ENCODE measurements at places on chromosomes 1 and 21.

DNA sequence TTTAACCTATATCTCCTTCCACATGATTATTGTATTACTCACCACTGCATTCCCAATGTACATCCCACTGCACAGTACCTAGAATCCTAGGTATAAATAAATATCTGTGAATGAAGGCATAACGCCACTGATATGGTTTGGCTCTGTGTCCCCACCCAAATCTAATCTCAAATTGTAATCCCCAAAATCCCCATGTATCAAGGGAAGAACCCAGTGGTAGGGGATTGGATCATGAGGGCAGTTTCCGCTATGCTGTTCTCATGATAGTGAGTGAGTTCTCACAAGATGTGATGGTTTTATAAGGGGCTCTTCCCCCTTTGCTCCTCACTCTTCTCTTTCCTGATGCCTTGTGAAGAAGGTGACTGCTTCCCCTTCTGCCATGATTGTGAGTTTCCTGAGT lies 599.0 kb upstream of the ADGRL2 start:
- no peak for DNase-seq

GRCh38 chr1:185808631-185809030 lies 74.4 kb downstream of the HMCN1 start:
- DNase-seq, result no peak

- DNase-seq, result no peak
Observed at GRCh38 chr1:107949467-107950253, 15.3 kb downstream of the VAV3 start.

- no peak for DNase-seq
Observed at GRCh38 chr1:64122588-64122987, 80.8 kb upstream of the UBE2U start.

- no peak for DNase-seq
Observed at GRCh38 chr1:36652586-36652985, 169.9 kb upstream of the CSF3R start.

GRCh38 chr1:162193815-162194214 lies 124.3 kb downstream of the NOS1AP start:
- no peak for DNase-seq

- no peak for DNase-seq
Observed at GRCh38 chr1:204076891-204077290, 4.0 kb downstream of the SOX13 start.

DNA sequence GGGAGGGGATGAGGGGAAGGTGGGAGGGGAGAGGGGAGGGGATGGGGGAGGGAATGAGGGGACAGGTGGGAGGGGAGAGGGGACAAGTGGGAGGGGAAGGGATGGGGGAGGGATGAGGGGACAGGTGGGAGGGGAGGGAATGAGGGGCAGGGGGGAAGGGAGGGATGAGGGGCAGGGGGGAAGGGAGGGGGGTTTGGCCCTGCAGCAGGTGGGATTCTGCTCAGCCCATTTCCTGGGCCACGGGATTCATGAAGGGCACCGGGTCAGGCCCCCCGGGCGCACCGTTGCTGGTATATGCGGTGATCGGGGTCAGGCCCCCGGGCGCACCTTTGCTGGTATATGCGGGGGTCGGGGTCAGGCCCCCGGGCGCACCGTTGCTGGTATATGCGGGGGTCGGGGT lies 15.1 kb upstream of the SAMD11 start:
- DNase-seq, result no peak

DNA sequence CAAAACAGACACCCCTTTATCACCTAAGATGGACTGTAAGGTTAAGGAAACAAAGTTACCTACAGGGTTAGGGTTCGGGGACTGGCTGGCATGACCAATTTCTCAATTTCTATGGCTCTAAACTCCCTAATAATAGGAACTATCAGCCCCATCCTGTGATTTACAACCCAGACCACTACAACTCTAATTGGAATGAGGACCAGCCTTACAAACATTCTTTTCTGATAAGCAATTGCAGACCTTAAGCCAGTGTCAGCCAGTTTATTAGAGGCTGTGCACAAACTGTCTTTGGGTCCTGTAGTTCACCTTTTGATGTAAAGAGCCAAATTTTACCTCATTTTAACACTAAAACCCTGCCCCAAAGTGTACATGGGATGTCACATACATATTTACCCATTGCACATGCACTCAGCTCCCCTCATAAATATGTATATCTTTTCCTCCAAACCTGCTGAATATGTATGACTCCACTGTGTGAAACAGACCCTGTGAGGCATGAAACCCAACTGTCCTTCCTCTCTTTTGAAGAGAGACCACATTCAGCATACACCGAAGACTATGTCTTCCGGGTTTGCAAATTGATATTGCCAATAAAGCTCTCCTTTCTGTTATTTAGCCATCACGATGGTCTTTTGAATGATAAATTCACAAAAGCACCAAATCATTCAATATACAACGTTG lies 7.3 kb upstream of the APP start:
- DNase-seq, result no peak

DNA sequence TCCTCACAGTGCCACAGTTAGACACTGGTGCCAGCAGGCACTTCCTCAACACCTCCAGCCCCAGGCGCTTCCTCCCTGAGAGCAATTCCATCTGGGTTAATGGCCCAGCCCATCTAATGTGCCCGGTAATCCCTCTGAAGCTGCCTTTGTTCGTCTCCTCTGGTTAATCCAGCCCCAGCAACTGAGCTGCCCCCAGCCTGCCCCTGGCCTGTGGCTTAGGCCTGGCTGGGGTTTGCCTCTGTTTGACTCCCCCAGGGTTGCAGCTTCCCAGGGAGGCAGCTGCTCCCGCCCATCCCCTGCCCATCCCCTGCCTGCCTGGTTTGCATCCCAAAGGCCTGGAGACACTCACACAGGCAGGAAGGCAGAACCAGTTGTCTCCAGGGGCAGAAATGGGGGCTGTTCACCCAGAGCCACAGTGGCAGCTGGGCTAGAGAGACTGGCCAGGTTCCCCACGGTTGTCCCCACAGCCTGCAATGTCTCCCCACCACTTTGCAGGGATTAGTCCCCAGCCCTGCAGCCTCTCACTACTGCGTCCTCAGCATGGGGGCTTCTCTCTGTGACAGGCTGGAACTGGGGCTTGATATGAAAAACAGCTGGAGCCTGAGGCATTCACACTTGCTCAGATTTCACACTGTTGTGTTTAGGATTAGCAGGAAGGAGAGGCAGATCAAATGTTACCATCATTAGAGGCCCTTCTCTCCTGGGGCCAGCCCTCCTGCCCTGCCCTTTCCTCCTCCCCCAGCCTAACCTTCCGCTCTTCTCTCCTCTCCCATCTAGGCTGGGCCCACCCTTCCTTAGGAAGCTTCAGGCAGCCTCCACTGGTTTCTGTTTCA lies 120.2 kb downstream of the TLR5 start:
- DNase-seq, result no peak

DNA sequence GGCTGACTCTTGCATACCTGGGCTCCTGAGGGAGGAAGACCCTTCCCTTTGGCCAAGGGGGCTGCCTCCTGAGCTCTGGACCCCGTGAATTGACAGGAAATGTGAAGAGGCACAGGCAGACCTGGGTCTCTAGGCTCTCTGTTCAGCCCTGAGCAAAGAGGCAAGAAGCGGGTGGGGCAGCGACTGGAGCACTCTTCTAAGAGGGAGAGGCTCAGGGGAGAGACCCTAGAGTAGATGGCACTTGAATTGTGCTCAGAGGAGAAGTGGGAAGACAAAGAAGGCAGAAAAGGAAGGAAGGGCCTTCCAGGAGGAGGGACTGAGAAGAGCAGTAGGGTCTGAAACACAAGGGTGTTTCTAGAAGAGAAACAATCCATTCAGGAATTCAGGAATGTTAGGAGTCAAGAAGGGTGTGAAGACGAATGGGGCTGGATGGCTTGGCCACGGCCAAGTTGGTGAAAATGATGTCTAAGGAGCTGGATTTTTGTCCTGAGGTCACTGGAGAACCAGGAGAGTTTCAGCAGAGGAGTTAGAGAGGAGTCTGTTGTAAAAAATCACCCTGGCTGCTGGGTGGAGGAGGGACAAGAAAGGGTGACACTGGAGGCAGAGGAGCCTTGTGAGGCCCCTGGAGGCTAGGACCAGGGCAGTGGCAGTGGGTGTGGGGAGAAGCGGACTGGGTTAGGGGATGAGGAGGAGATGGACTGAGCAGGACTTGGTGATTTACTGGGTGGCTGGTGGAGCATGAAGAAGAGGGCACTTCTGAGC lies 5.3 kb downstream of the TIE1 start:
- no peak for DNase-seq

GRCh38 chr1:20184481-20184900 lies 1.4 kb upstream of the UBXN10 start:
- DNase-seq, result no peak

DNA sequence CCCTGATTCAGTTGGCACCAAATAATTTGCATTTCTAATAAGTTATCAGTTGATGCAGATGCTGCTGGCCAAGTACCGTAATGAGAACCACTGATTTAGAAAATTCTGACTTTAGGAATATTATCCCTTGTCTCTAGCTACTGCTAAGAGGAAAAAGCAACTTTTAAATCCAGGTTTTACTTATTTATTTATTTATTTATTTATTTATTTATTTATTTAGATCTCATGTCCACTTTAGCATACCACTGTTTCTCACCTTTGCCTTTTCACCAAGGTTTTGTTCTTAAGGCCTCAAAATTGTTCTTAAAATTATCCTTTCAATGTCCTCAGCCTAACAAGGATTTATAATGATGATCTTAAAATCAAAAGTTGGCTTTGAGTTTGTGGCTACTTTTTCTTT lies 8.7 kb upstream of the CYYR1 start:
- no peak for DNase-seq

GRCh38 chr21:15204140-15204969 lies 139.6 kb upstream of the NRIP1 start:
- no peak for DNase-seq

GRCh38 chr1:182615468-182616129 lies 11.4 kb upstream of the RGS16 start:
- peak; percentile 25 for DNase-seq

DNA sequence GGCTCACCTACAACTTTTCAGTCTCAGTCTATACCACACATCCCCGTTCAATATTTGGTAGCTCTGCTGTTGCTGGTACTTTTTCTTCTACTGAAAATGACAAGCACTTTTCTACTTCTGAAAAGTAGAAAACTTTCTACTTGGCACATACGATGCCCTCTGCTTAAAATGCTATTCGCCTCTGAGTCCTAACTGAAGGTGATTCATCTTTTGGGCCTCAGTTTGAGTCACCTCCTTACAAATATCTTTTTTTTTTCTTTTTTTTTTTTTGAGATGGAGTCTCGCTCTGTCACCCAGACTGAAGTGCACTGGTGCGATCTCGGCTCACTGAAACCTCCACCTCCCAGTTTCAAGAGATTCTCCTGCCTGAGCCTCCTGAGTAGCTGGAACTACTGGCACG lies 136.0 kb upstream of the CYYR1 start:
- no peak for DNase-seq

GRCh38 chr1:207191061-207191460 lies 87.0 kb downstream of the C4BPA start:
- DNase-seq, result no peak

- no peak for DNase-seq
Observed at GRCh38 chr1:161772397-161772796, 6.3 kb downstream of the ATF6 start.

DNA sequence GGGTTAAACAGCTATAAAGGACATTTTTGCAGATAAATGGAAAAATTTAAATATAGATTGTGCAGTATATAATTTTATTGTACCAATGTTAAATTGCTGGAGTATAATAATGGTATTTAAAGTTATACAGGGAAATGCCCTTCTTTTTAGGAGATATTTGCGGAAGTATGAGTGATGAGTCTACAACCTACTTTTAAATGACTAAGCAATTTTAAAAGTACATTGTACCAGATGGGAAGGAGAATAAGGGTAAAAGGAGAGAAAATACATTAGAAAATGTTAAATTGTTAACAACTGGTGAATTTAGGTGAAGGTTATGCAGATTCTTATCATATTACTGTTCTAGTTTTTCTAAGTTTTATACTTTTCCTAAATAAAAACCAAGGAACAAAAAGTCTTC lies 91.8 kb downstream of the ZZZ3 start:
- no peak for DNase-seq

GRCh38 chr1:2556678-2557481 lies 709 bp downstream of the TNFRSF14 start:
- DNase-seq, result peak; percentile 26

- DNase-seq, result no peak
Observed at GRCh38 chr1:81978945-81979344, 178.2 kb downstream of the ADGRL2 start.

DNA sequence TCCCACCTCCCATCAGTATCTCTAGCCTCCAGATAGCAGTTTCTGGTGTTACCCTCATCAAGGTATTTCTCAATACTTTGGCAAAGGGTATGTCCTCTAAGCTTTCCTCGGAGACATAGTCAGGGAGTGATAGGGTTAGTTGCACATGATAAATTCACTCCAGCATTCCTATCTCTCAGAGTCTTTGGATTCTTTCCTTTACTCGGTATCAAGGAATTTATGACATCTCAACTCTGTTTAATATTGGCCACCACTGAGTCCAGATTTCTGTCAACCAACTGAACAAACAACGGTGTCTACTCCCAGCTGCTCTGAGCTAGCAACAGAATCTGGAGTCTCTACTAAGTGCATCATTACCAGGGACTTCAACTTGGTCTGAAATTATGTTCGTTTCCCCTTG lies 233.4 kb downstream of the TM2D1 start:
- DNase-seq, result no peak

GRCh38 chr1:45926330-45926729 lies 122.9 kb downstream of the MAST2 start:
- DNase-seq, result no peak

DNA sequence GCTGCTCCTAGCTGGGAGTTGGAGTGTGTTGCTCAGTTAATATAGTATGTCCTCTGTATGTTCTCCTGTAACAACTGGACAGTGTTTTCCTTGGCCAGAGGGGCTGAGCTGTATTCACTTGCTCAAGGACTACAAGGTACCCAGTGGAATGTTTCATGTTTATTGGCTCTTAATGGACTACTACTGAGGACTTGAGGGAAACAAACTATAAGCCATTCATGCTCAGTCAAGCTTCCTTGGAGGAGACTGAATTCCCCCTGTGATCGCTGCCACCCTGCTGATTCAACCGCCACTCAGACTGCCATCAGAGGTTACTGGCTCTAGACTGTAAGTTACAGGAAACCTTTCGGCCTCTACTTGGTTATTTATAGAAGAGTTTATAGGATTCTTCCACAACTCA lies 166.6 kb downstream of the ZC3H11B start:
- DNase-seq, result no peak

DNA sequence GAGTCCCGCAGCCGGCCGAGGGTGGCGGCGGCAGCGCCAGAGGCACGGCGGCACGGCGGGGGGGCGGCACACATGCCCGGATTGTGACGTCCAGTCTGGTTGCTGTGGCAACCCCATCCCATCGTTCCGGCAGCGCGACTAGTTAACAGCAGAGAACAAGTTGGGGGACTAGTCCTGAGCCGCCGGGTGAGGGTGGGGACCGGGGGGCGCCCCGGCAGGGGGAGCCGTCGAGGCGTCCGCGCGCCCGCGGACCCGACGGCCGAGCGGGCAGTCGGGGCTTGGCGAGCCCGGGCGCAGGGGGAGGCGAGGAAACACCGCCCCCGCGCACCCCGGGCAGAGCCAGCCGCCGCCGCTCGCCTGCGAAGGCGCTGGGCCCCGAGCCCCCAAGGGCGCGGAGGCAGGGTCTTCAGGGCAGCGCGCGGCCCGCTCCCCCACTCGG lies at the start of gene CHD5:
Gene CHD5, minus strand, starts transcription at position 54 of the 439 bp plus-strand sequence. CDS start 298 bp downstream, outside the sequence.
- no peak for DNase-seq
